ENCODE measurements at places on chromosomes 7 and 10. TPM values are rescaled to one million over a fixed set of nuclear protein-coding genes. Genes with fewer than 3 reads are reported as not detected.
A peak's percentile ranks its signal among the peaks of the same experiment; 100 is the strongest.

DNA sequence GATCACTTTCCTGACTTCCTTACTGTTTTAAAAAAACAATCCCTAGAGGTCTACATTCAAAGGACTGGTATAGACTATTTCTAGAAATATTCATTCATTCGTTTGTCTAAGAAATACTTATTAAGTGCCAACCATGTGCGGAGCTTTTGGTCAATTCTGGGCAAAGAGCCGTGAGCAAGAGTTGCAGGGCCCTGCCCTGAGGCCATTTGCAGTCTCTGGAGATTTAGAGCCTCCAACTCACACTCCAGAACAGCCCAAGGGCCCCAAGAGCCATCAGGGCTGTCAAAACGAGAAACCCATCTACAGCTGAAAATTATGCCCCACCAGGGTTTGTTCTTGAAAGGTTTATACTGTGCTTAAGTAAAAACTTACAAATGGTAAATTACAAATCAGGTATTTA lies 16.2 kb downstream of the WDR91 start:
- DNase-seq: no peak

- no peak for DNase-seq
Observed at GRCh38 chr7:47387506-47387905, 194.4 kb downstream of the TNS3 start.

AKR1C8 gene
- not detected for total RNA-seq

GRCh38 chr10:30510932-30511700 lies 77.1 kb downstream of the MAP3K8 start:
- DNase-seq: peak; percentile 63

- DNase-seq: peak; percentile 49
Observed at GRCh38 chr7:112898432-112899290, 108.5 kb upstream of the TMEM168 start.

GRCh38 chr7:139329119-139329518 lies 12.0 kb upstream of the FMC1 start:
- DNase-seq: no peak

GRCh38 chr10:132457328-132458070 lies 60.5 kb downstream of the PWWP2B start:
- DNase-seq: no peak

OPN1SW gene
- total RNA-seq: not detected

GRCh38 chr7:55127622-55128081 lies 108.8 kb downstream of the EGFR start:
- peak; percentile 80 for DNase-seq

- no peak for DNase-seq
Observed at GRCh38 chr10:30596013-30596412, 33.5 kb downstream of the LYZL2 start.

DNA sequence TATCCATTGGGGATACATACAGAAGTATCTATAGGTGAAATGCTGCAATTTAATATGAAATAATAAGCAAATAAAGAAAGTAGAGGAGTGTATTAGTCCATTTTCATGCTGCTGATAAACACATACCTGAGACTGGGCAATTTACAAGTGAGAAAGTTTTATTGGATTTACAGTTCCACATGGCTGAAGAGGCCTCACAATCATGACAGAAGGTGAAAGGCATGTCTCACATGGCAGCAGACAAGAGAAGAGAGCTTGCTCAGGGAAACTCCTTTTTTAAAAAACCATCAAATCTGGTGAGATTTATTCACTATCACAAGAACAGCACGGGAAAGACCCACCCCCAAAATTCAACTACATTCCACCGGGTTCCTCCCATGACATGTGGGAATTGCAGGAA lies 82.8 kb upstream of the TRIM24 start:
- DNase-seq: no peak

DNA sequence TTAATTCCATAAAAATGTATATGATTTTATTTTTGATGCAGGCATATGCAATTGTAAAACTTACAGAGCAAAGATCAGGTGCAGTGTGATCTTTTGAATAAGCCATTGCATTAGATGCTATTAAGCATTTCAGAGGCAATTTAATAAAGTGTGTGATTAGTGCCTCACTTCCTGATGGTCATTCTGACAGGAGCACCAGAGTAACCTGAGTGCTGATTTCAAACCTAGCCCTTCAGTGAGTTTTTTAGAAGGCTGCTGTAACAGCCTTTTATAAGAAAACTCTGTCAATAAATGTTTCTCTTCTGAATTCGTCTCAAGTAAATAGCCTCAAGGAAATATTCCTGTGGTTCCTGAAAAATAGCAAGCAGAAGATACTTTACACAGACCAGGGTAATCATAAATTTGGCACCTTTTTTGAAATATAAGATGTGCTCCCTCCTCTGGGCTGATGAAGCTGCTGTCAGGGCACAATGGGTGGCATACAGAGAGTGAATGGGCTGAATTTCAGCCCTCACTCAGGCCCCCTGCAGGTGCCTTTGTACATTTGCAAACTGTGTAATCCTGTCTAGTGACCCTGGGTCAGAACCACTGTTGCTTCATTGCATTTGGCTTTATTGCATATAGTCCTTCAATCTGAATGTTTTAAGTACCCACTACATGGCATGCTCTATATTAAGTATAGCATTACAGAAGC lies 193.7 kb upstream of the CSTF2T start:
- no peak for DNase-seq

Measured in astrocyte (in vitro differentiated cells and primary cell).